NCI-H1436 treated with DMSO at 0.1 percent for 48 hours (cell line): ENCODE measurements at places on chromosomes 16 and 17.

- DNase-seq = peak; percentile 19
These were observed at the start of gene MILR1 for GRCh38 chr17:64448665-64449512. TSS of gene MILR1 (plus strand) at chr17:64449115. CDS start at chr17:64449169, 54 bp downstream.

DNA sequence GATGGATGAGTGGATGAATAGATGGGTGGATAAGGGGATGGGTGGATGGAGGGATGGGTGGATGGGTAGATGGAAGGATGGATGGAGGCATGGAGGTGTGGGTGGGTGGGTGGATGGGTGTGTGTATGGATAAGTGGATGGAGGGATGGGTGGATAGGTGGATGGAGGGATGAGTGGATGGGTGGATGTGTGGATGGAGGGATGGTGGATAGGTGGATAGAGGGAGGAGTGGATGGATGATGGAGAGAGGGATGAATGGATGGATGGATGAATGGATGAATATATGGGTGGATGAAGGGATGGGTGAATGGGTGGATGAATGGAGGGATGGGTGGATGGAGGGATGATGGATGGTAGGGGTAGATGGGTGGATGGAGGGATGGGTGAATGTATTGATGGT, 27.5 kb upstream of the NPTX1 start:
- no peak for DNase-seq

- no peak for DNase-seq
These were observed 5.8 kb upstream of the CCDC182 start for GRCh38 chr17:57750895-57751294.

DNA sequence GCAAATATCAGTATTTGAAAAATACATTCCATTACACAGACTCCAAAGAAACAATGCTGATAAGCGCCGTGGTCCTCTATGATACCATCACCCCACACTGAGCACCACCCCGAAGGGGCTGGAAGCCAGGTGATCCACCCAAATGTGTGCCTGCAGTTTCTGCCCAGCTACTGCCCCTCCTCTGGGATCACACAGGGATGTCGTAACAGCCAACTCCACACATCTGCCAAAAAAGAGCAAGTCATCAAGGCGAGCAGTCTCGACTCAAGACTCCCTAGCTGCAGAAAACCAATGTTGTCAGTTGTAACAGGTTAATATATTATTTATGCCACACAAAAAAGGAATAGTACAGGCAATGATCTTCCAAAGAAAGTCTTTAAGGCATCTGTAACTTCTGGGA, 21.0 kb downstream of the CYB5D2 start:
- DNase-seq = no peak

DNA sequence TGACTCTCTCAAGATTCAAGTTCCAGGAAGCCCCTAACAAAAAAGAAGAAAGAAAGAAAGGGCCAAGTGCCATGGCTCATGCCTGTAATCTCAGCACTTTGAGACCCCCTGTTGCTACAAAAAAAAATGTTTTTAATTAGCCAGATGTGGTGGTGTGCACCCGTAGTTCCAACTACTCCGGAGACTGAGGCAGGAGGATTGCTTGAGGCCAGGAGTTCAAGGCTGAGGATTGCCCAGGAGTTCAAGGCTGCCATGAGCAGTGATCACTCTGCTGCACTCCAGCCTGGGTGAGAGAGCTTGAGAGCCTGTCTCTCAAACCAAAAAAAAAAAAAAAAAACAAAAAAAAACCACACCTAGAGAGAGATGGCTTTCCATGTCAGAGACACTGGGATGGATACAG, 18.8 kb downstream of the TLE7 start:
- no peak for DNase-seq
